Gastrocnemius medialis (tissue), 4 donors: ENCODE measurements at places on chromosomes 2 and 18.

DNA sequence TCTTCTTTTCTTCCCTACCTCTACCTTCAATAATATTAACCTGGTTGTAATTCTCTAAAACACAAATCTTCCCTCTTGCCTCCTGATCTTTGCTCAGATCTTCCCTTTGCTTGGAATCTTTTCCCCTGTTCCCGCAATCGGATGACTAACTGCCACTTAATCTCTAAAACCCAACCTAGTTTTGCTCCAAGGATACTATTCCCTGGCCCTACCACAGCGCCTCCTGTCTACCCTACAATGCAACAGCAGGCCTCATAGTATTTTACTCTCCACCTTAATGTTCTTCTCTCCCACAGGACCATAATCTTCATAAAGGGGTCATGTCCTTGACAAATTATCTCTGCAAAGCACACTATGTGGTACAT lies 246.8 kb upstream of the TNP1 start:
- DNase-seq: no peak
- H3K4me3 ChIP-seq: no peak overlapping the region
- peaks cover 11% of the 10 kb centered on the region for H3K4me1 ChIP-seq
- no peak overlapping the region for H3K27ac ChIP-seq
- no peaks in the 10 kb centered on the region for H3K27me3 ChIP-seq

DNA sequence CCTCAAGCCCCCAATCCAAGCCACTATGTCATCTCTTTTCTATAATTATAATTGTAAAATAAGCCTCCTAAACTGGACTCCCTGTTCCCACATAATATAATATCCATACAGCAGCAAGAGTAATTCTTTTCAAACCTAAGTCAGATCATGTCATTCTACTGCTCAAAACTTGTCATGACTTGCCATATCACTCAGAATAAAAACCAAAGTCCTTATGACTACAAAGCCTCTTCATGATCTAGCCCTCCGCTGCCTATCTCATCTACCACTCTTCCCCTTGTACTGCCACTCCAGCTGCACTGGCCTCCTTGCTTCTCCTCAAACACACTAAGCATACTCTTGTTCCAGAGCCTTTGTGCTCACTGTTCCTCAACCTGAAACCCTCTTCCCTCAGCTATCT lies 69.9 kb downstream of the MEMO1 start:
- peaks cover 8% of the 10 kb centered on the region for H3K4me1 ChIP-seq
- no peak overlapping the region for H3K27ac ChIP-seq
- no peak for DNase-seq
- no peak overlapping the region for H3K4me3 ChIP-seq

GRCh38 chr2:190859347-190860297 lies 21.0 kb upstream of the GLS start:
- DNase-seq: no peak
- H3K27ac ChIP-seq: no peak overlapping the region
- peaks cover 9% of the 10 kb centered on the region for H3K4me1 ChIP-seq

- H3K4me3 ChIP-seq: no peak overlapping the region
- peak; percentile 13 for DNase-seq
- no peaks in the 10 kb centered on the region for H3K27me3 ChIP-seq
- no peaks in the 10 kb centered on the region for H3K4me1 ChIP-seq
- H3K36me3 ChIP-seq: no peaks in the 10 kb centered on the region
These were observed 3.1 kb upstream of the KYNU start for GRCh38 chr2:142874293-142874814.

GRCh38 chr2:184444623-184445223 lies 153.6 kb upstream of the ZNF804A start:
- no peak overlapping the region for H3K27ac ChIP-seq
- no peak overlapping the region for H3K4me3 ChIP-seq
- no peaks in the 10 kb centered on the region for H3K4me1 ChIP-seq
- DNase-seq: no peak
- H3K27me3 ChIP-seq: no peaks in the 10 kb centered on the region
- no peaks in the 10 kb centered on the region for H3K36me3 ChIP-seq

DNA sequence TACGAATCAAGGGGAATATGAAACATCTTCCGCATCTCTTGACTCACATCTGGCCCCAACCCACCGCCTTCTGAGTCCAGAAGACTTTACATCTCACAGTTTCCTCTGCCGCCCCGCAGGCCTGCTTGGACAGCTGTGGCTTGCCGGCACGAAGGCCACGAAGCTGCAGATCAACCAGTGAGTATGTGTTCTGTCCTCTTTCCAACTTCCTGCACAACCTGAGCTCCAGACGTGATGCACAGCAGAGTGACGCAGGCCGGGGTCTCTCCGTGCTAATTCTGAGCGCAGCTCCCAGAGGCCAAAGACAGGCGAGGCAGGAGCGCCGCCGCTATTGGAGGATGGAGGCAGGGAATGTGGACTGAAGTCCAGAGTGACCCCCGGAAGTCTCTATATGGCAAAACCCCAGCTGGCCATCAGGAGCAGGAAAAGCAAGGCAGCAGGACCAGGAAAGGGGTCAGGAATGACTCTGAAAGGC lies 93.5 kb downstream of the ZCCHC2 start:
- H3K36me3 ChIP-seq: no peaks in the 10 kb centered on the region
- no peak overlapping the region for H3K4me3 ChIP-seq
- no peak overlapping the region for H3K27ac ChIP-seq
- H3K4me1 ChIP-seq: peaks cover 6% of the 10 kb centered on the region
- no peak for DNase-seq

DNA sequence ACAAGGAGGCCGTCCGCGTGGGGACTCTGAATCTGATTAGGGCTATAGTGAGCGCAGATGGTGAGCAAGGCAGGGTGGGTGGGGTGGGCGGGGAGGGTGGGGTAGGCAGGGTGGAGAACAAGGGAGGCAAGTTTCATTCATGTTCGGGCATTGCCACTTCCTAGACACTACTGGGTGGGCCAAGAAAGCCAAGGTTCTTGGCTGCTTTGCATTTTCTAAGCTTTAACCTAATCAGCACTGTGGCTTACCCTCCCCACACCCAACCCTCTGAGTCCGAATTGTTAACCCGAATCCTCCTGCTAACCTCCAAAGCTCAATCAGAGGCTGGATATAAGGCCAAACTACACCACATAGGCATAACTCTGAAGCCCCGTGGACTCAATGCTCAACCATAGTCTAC lies 18.1 kb downstream of the MROH2A start:
- no peaks in the 10 kb centered on the region for H3K36me3 ChIP-seq
- no peaks in the 10 kb centered on the region for H3K4me1 ChIP-seq
- no peak overlapping the region for H3K4me3 ChIP-seq
- no peak overlapping the region for H3K27ac ChIP-seq
- H3K27me3 ChIP-seq: no peaks in the 10 kb centered on the region
- DNase-seq: no peak

GRCh38 chr2:47223980-47224379 lies 68.9 kb upstream of the STPG4 start:
- peaks cover 31% of the 10 kb centered on the region for H3K4me1 ChIP-seq
- no peak for DNase-seq
- no peak overlapping the region for H3K27ac ChIP-seq
- no peaks in the 10 kb centered on the region for H3K27me3 ChIP-seq
- H3K36me3 ChIP-seq: no peaks in the 10 kb centered on the region

DNA sequence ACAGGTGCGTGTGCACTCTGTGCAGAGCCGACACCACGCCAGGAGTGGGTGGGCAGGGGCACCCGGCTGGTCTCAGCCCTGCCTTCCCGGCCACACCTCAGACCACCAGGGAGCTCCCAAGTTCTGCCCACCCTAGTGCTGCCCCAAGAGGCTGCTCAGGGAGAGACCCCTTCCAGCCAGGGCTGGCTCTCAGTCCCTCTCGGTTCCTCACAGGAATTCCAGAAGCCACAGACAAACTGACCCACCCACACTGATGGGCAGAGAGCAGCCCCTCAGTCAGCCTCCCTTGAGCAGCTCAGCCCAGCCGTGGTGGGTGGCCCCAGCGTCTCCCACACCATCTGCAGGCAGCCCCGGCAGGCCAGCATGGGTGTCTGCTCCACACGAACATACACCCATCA lies 33.8 kb downstream of the GPC1 start:
- peaks cover 14% of the 10 kb centered on the region for H3K36me3 ChIP-seq
- peak; percentile 1 for DNase-seq
- no peak overlapping the region for H3K27ac ChIP-seq
- H3K27me3 ChIP-seq: no peaks in the 10 kb centered on the region
- H3K4me1 ChIP-seq: no peaks in the 10 kb centered on the region

- H3K27ac ChIP-seq: no peak overlapping the region
- no peaks in the 10 kb centered on the region for H3K4me1 ChIP-seq
- DNase-seq: no peak
- H3K36me3 ChIP-seq: no peaks in the 10 kb centered on the region
These were observed 28.6 kb downstream of the DOCK10 start for GRCh38 chr2:225013425-225014365.

DNA sequence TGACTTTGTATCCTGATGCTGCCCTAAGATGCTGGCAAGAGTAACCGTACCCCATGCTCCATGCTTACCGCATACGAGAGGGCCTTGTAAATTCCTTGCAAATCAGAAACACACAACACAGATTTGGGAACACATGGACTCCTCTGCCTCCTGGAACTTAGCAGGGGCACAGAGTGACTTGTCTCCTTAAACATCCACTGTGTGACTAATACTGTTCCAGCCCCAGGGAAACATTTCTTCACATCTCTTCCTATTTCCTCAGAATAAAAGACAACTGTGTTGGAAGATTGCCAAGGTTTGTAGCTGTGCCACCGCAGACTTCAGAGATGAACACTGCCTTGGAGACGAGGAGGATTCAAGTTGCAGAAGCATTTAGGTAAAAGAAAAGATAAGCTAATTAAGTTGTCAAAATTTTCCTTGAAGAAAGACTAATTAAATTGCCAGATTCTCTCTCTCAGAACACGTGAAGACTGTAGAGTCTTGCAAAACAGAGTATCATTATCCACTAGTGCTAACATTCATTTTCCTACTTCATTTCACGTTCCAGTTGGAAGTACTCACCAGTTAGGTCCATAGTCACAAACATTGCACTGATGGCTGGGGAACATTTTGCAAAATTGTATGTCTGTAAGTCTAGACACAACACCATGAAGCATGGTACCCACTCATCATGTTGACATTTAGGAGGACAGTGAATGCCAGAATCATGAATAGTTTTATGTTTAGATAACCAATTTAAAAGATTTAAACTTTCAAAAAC lies 188.8 kb downstream of the TSN start:
- H3K4me1 ChIP-seq: no peaks in the 10 kb centered on the region
- H3K36me3 ChIP-seq: no peaks in the 10 kb centered on the region
- DNase-seq: no peak
- H3K27me3 ChIP-seq: no peaks in the 10 kb centered on the region
- no peak overlapping the region for H3K27ac ChIP-seq

- H3K4me1 ChIP-seq: peaks cover 9% of the 10 kb centered on the region
- no peaks in the 10 kb centered on the region for H3K36me3 ChIP-seq
- H3K4me3 ChIP-seq: no peak overlapping the region
- DNase-seq: no peak
These were observed 24.3 kb upstream of the STPG4 start for GRCh38 chr2:47179388-47179787.

- H3K36me3 ChIP-seq: no peaks in the 10 kb centered on the region
- DNase-seq: no peak
- H3K27ac ChIP-seq: no peak overlapping the region
- H3K4me3 ChIP-seq: no peak overlapping the region
- H3K4me1 ChIP-seq: peaks cover 15% of the 10 kb centered on the region
- H3K27me3 ChIP-seq: no peaks in the 10 kb centered on the region
These were observed 22.5 kb downstream of the SLC14A2 start for GRCh38 chr18:45637546-45638327.

DNA sequence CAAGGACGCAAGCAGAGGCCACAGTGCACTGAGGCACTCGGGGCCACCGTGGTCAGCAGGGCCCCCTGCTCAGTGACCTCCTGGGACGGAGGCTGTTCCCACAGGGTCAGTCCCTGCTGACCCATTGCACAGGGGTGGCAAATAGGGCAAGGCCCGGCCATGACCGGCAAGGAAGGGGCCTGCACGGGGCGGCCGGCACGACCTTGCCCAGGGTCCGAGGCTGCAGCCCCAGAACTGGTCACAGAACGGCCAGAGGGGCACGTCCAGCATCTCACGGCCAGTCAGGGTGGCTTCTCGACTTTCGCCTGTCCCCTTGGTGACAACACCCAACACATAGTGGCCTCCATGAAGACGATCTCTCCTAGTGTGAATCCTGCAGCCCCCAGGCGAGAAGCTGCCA lies 27.6 kb upstream of the OTOS start:
- H3K4me1 ChIP-seq: no peaks in the 10 kb centered on the region
- H3K4me3 ChIP-seq: no peak overlapping the region
- H3K36me3 ChIP-seq: no peaks in the 10 kb centered on the region

- H3K27me3 ChIP-seq: no peaks in the 10 kb centered on the region
- no peaks in the 10 kb centered on the region for H3K36me3 ChIP-seq
- peaks cover 73% of the 10 kb centered on the region for H3K4me1 ChIP-seq
These were observed 5.3 kb downstream of the CTIF start for GRCh38 chr18:48544116-48544515.

- H3K27me3 ChIP-seq: no peaks in the 10 kb centered on the region
- no peak overlapping the region for H3K27ac ChIP-seq
- H3K4me1 ChIP-seq: peaks cover 1% of the 10 kb centered on the region
- H3K4me3 ChIP-seq: no peak overlapping the region
These were observed 245.8 kb downstream of the SOX11 start for GRCh38 chr2:5937851-5938565.

GRCh38 chr2:29259221-29259620 lies 144.0 kb downstream of the CLIP4 start:
- H3K36me3 ChIP-seq: no peaks in the 10 kb centered on the region
- no peaks in the 10 kb centered on the region for H3K27me3 ChIP-seq
- no peak overlapping the region for H3K4me3 ChIP-seq
- no peak for DNase-seq
- H3K27ac ChIP-seq: no peak overlapping the region
- H3K4me1 ChIP-seq: no peaks in the 10 kb centered on the region

GRCh38 chr18:55833543-55833942 lies 245.6 kb upstream of the TCF4 start:
- peak; percentile 2 for DNase-seq
- no peak overlapping the region for H3K4me3 ChIP-seq
- no peaks in the 10 kb centered on the region for H3K27me3 ChIP-seq
- H3K4me1 ChIP-seq: no peaks in the 10 kb centered on the region
- no peak overlapping the region for H3K27ac ChIP-seq

DNA sequence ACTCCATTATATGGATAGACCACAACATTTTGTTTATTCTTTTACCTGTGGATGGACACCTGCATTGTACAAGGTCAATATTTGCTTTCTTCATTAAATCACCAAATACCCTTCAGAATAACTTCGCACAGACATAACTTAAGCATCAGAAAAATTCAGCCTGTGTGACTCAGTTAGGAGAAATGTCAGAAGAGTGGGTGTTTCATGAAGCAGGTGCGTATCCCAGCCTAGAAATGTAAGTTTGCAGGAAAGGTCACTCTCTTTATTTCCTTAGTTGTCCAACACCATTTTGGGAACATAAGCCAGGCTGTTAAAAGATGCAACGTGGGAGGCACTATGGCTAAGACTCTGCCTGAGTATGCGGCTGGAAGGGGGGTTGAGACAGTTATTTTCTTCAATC lies 48.6 kb upstream of the FHL2 start:
- no peaks in the 10 kb centered on the region for H3K27me3 ChIP-seq
- H3K4me1 ChIP-seq: no peaks in the 10 kb centered on the region
- no peak overlapping the region for H3K27ac ChIP-seq
- no peak overlapping the region for H3K4me3 ChIP-seq
- no peak for DNase-seq
- no peaks in the 10 kb centered on the region for H3K36me3 ChIP-seq

GRCh38 chr2:32558492-32558891 lies 69.4 kb upstream of the TTC27 start:
- no peak overlapping the region for H3K4me3 ChIP-seq
- H3K27ac ChIP-seq: no peak overlapping the region
- no peaks in the 10 kb centered on the region for H3K36me3 ChIP-seq
- no peaks in the 10 kb centered on the region for H3K4me1 ChIP-seq
